ENCODE measurements at places on chromosomes 6 and 20. TPM values are rescaled to one million over a fixed set of nuclear protein-coding genes. Genes with fewer than 3 reads are reported as not detected.

The ARMC2 gene
- 2.8 TPM for total RNA-seq

The RNASET2 gene
- total RNA-seq, result 17.1 TPM

The TSHZ2 gene
- total RNA-seq, result not detected

The SCGN gene
- total RNA-seq, result 0.12 TPM

The SNAP91 gene
- 0.07 TPM for total RNA-seq

The TCP11 gene
- total RNA-seq, result not detected

The CST7 gene
- total RNA-seq, result not detected

The DEFB115 gene
- total RNA-seq, result not detected

The NRSN2 gene
- 62.1 TPM for total RNA-seq

The FAM50B gene
- 7.4 TPM for total RNA-seq

The KHDC1 gene
- total RNA-seq, result 4.0 TPM

All from A549 treated with Mapracorat at 1 μM for 4 hours (cell line).